Gastroesophageal sphincter (tissue), 4 donors: ENCODE measurements at places on chromosomes 6 and 20. TPM values are rescaled to one million over a fixed set of nuclear protein-coding genes. Genes with fewer than 3 reads are reported as not detected.

The RIN2 gene
- 58.7 TPM for total RNA-seq

The PKHD1 gene
- total RNA-seq: under 0.01 TPM

The RAET1L gene
- total RNA-seq: 0.23 TPM

The NR2E1 gene
- not detected for total RNA-seq

The ZGPAT gene
- total RNA-seq: 40.3 TPM

The TP53TG5 gene
- not detected for total RNA-seq

The RHAG gene
- total RNA-seq: 0.94 TPM
